ENCODE measurements at places on chromosomes 1 and 21.
A peak's percentile ranks its signal among the peaks of the same experiment; 100 is the strongest.

DNA sequence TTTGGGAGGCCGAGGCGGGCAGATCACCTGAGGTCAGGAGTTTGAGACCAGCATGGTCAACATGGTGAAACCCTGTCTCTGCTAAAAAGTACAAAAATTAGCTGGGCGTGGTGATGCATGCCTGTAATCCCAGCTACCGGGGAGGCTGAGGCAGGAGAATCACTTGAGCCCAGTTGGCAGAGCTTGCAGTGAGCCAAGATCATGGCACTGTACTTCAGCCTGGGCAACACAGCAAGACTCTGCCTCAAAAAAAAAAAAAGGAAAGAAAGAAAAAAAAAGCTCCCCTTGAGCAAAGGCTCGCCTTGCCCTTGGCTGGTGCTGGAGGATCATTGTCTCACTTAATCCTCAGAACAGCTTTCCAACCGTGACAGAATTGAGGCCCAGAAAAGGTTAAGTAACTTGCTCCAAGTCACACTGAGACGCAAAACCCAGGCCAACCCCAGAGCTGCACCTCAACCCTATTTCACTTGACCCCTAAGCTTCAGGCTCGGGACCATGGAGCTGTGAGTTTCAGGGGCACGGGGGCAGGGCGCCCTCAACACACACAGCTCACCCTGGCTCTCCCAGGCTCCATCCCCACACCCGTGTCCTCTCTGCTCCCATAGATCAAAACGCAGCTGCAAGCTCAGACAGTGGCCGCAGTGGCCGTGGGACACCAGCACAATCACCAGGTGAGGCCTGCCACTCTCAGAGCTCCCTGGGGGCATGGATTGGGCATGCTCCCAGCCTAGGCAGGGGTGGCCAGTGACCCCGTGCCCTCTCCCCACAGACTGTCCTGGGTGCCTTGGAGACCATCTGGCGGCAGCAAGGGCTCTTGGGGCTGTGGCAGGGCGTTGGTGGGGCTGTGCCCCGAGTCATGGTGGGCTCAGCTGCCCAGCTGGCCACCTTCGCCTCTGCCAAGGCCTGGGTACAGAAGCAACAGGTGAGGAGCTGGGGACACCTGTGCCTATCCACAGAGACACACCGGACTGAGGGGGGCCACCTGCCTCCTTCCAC lies 1.6 kb downstream of the SLC25A34 start:
- no peak for DNase-seq

DNA sequence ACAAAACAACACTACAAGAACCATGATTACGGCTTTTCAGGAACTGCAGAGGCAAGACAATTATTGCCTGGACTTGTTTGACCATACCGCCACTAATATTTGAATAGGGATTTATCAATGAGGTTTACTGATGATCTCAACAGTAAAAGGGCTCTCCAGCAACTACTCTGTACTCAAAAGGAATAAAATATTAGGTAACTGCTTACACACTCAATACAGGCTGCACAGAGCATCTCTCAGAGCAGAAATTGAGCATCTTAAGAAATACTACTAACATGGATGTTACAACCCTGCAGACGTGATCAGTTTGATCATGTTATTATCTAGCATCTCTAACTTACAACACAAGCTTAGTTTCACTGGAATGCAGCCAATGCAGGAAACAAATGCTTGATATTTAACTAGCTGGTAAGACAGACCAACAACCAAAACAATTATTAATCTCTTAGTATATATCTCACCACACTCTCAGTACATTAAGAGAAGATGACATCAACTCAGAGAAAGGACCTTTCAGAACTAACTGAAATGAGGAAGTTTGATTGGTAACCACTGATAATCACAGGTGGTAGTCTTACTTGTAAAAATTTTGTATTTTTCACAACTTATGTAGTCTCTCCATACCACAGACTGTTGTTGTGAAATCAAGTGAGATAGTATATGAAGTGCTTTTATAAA lies 52.2 kb downstream of the PUM1 start:
- no peak for DNase-seq

DNA sequence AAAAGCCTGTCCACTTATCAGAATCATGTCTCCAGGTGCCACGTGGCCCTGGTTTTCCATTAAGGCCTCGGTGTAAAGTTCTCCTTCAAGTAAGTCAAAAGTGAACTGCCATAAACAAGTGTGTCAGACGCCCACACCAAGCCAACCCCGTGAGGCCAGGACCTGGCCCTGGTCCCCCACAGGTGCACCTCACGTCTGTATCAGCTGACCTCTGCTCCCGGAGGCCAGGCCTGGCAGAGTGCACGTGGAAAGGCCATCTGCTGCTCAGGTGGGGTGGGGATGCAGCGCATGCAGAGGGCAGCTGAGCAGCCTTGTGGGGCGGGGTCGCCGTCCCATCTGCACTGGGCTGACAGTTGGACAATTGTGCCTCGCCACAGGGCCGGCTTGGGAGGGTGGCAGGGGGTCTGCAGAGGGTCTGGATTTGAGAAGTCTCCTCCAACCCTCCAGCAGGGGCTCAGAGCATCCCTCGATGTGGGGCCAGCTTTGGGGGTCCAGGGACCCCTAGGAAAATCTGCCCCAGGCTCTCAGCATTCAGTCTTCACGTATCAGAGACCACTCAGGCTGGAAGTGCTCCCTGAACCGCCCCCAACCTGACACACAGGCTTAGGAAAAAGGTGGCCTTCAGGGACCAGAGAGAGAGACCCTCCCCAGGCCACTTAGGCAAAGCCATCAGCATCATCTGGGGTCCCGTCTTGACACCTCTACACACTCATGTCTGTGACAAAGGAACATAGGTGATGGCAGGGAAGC lies 3.0 kb downstream of the SLC19A1 start:
- no peak for DNase-seq

GRCh38 chr1:183443466-183443865 lies 25.3 kb upstream of the NMNAT2 start:
- DNase-seq: no peak

GRCh38 chr1:7591565-7591964 lies 179.5 kb upstream of the VAMP3 start:
- DNase-seq: no peak

DNA sequence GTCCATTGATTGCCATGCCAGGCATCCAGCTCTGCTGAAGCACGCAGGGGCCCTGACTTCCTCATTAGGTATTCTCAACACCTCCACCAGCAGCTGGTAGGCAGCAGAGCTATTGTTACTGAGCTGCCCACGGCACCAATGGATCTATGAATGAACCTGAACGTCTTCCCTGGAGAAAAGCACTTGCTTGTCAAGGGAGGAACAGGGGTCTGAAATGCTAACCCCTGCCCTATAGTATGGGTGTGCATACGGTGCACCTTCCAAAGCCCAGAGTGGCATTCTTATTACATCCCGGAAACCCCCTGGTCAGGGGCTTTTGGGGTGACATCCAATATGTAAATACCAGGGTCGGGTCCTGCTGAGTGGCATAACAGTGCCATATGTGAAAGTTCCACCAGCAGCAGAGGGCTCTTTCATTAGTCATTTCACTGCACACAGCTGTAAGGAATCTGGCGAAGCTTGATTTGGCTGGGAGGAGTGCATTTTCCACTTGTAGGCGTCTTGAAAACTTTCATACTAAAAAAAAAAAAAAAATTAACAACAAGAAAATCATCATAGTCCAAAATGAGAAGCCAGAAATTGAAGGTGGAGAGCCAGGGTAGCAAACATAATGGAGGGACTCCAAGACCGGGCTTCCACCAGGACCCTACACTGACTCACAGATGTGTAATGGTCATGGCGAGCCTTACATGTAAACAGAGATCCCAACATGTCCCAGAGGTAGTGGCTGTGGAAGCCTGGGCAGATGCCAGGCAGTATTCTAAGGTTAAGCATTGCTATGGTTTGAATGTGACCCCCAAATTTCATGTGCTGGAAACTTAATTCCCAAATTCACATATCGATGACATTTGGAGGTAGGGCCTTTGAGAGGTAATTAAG lies 58.8 kb upstream of the PRDX6 start:
- no peak for DNase-seq

- peak; percentile 78 for DNase-seq
Measured at GRCh38 chr21:44792702-44793591, 8.7 kb downstream of the UBE2G2 start.

DNA sequence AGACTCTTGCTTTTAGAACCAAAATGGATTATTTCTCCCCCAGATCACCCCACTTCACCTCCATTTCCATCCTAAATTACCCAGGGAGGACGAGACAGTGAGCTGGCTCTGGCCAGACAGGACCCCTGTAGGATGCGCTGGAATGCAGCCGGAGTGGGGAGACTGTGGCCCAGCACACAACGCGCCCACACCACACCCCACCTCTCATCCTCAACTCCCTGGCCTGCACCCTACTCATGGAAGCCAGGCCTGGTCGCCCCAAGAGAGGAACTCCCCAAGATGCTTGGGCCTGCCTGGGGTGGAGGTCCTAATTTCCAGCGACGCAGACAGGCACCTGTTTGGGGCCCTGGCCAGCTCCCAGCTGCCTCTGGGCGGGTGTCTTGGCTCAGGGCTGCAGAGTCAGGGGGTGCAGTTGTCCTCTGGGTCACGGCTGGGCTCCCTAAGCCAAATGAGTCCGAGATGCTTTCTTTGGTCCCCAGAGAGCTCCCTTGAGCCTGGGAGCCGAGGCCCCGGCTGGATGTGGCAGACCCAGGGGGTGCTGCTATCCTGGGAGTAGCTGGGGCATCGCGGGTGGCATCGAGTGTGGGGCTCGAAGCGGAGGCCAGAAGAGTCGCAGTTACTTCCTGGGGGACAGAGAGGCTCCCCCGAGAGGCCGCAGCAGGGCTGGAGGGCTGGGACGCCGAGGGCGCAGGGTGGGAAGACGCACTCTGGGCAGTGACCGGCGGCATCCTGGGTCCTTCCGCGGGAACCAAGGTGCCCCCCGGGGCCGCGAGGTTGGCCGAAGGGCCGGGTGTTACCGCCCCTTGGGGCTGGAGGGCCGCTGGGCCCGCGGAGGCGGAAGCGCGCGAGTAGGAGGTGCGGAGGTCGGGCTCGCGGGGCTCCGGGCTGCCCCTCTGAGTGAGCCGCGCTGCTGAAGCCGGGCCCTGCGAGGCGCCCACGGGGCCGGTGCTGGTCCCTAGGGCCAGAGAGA lies 10.4 kb downstream of the CLEC20A start:
- no peak for DNase-seq

DNA sequence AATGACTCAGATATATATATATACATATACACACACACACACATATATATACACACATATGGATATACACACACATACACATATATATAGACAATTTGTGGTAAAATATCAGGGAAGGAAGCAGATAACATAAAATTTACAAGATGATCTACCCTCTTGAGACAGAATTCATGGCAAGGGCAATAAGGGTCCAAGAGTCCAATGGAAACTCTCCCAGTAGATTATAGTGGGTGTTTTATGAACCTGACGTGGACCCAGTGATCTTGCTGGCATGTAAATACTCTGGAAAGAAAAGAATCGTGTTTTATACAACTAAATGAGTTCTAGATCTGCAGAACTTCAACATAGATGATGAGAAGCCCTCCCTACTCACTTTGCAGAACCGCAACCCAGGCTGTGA lies 49.3 kb downstream of the DENND1B start:
- DNase-seq: no peak

GRCh38 chr1:41730806-41731205 lies 187.9 kb downstream of the HIVEP3 start:
- no peak for DNase-seq

DNA sequence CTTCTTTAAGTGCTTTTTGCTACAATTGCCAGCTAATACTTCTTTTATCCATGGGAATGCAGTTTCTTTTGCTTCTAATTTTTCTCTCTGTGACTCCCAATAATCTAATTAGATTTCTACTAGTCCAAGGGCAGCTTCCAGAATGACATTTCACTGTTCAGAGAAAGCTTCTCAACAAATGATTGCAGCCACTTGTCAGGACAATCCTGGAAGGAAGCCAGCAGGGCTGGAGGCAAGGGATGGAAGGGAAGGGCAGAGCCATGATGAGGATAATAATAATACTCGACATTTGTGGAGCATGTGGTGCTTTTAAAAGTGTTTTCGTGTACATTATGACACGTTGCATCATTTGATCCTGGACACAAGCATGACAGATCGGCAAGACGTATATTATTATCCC lies 19.4 kb downstream of the F11R start:
- DNase-seq: no peak

Data from mesendoderm (in vitro differentiated cells).